Tongue (tissue), 3 donors: ENCODE measurements at places on chromosomes 12 and 14.

DNA sequence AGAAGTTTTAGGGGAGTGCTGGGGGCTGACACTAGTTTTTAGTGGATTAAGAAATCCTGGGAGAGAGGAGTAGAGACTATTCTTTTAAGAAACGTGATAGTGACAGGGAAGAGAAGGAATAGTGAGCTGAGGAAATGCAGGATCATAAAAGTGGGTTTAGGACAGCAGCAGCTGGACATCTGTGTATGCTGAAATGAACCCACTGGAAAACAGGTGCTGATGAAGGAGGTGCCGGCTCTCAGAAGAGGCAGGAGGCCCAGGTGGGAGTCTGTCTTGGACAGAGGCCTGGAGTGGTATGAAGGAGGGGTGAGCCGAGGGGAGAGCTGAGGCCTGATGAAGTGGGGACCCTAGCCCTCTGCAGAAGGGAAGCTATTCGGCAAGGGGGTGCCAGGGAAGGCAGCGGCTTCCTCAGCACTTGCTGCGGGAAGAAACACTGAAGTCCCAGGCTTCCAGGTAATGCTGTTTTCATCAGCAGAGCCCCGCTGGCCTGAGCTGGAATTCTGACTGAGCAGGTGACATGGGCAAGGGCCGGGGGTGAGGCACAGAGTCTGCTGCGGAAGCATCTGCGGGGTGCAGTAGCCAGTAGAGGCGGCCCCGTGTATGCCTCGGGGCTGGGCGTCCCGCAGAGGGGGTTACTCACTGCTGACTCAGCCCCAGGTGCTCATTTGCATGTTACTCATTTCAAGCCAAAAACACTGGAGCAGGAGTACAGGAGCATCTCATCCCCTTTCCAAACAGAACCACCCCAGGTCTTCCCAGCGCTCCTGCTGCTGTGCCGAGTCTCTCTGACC, 89.7 kb downstream of the TMCC3 start:
- peak; percentile 59 for DNase-seq

GRCh38 chr12:42741091-42741490, 151.5 kb upstream of the PRICKLE1 start:
- DNase-seq = no peak

GRCh38 chr12:32742133-32742532, 13.6 kb downstream of the YARS2 start:
- DNase-seq = no peak

DNA sequence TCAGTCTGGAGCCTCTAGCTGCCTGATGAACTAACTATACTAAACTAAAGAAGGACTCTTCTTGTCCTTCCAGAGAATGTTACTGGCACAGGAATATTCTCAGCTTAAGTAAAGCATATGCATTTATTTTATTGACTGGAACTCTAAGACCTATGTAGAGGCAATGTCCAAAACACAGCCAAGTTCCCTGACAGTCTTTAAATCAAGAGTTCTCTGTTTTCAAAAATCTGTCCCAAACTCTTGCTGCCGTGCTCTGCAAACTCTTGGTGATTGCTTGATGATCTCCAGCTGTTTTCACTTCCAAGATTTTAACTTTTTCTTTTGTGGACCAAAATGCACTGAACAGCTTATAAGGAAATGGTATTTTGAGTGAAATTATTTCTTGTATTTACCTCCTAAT, 67.5 kb upstream of the DAAM1 start:
- peak; percentile 52 for DNase-seq

- DNase-seq = no peak
Observed at GRCh38 chr12:121958541-121959240, 40.3 kb downstream of the CFAP251 start.

- DNase-seq = no peak
Observed at GRCh38 chr14:74083784-74084276, 423 bp downstream of the ALDH6A1 start.

DNA sequence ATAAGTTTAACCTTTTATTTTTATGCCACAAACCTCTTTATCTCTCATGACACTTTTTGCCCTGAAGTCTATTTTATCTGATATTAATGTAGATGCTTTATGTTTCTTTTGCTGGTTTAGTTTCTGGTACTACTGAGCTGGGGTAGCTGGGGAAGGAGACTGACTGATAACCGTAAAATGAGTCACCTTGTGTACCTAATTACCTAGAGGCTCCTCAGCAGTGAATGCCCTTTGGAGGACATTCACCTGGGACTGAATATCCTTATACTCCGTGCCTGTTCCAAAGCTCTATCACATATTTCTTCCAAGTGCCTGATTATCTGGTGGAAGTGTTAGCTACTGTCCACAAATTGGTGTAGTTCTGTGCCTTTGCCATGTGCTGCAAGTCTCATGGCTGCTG, 13.9 kb downstream of the ATL1 start:
- no peak for DNase-seq
